Stimulated activated CD4-positive, alpha-beta T cell treated with anti-CD3 and anti-CD28 coated beads, TNF-alpha, amount 100 ng/mL, for 48 hours (primary cell): ENCODE measurements at places on chromosomes 2 and 18.

- DNase-seq = no peak
Observed at GRCh38 chr2:88342749-88343148, 109.7 kb downstream of the FOXI3 start.

GRCh38 chr2:71715951-71716696 is 262.8 kb downstream of the DYSF start:
- DNase-seq = no peak

DNA sequence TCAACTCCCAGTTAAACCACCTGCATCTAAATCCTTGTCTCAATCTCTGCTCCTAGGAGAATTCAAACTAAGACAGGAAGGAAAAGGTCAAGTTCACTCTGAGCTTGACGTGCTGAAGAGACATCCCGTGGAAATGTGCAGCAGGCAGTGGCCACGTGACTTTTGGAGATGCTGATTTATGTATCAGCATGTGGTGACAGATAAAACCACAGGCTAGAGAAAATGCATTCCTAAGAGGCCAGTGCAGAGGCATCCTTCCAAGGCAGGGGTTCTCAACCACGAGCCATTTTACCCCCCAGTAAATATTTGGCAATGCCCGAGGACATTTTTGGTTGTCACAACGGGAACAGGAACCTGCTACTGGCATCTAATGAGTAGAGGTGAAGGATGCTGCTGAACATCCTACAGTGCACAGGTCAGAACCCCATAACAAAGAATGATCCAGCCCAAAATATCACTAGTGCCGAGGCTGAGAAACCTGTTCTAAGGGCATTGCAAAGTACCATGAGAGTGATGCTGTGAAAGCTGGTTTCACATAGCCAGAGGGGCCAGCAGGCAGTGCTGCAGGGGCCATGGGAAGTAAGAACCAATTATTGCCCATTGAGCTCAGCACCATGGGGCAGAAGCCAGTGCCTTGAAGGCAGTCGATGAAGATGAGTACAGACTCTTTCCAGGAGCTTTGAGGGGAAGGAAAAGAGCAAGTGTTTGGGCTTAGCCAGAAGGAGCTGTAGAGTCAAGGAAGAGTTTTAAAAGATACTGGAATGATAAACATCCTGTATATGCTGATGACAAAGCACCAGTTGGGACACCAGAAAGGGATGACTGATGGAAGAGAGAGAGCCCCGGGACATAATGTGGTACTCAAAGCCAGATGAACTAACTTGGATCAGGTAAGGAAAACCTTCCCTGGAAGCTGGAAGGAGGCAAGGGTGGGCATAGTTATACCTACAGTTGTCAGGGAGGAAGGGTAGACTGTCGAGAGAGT is 174.6 kb downstream of the HAUS1 start:
- no peak for DNase-seq

GRCh38 chr2:64367444-64368232 is 86.3 kb upstream of the LGALSL start:
- DNase-seq = no peak
